Tibial nerve (tissue), 4 donors: ENCODE measurements at places on chromosomes 13 and 19. TPM values are rescaled to one million over a fixed set of nuclear protein-coding genes. Genes with fewer than 3 reads are reported as not detected.

GRCh38 chr19:30171795-30172612 is 200.2 kb upstream of the ZNF536 start:
- DNase-seq: no peak

FCAR gene
- total RNA-seq: 2.1 TPM

MIA gene
- 237 TPM for total RNA-seq

ZIC5 gene
- not detected for total RNA-seq

FBXO17 gene
- 55.3 TPM for total RNA-seq

NR1H2 gene
- 91.7 TPM for total RNA-seq

DNA sequence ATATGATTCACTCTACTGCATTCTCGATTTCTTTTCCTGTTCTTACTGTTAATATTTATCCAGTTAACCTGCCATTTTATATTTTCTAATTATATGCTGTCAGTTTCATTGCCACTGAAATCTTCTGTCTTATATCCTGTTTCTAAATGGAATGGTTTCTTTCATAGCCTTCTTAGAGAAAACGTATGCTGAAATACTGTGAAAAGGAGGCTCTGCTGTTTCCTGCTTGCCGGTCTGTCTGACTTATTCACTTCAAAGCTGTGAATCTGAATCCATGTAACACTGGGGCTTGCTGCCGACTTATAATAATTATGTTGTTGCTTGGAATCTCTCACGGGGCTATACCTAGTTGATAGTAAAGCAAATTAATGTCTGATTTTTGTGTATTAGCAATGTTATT is 80.0 kb downstream of the GPR12 start:
- DNase-seq: no peak

GRCh38 chr13:32911506-32911905 is 104.7 kb upstream of the KL start:
- no peak for DNase-seq

SLC7A10 gene
- total RNA-seq: 25.8 TPM

CIRBP gene
- total RNA-seq: 532 TPM

- DNase-seq: no peak
Observed at GRCh38 chr13:85406269-85406975, 392.8 kb downstream of the SLITRK6 start.

DNA sequence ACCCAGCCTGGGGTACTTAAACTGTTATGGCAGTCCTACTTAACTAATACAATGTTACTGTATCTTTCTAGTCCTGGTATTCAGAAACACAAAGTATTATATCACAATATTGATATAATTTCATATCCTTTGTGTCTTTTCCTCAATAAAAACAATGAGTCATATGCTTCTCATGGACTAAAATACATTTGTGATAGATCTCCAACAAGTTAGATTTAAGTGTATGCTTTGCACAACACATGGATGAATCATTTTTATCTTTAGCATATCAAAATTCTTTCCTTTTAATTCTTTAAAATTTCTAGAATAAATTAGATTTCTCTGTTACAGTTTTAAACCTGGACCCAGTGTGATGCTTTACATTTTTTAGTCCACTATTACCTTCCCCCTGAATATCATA is 1357.8 kb upstream of the ATXN8OS start:
- no peak for DNase-seq

SLC25A42 gene
- 16.1 TPM for total RNA-seq

CRLF1 gene
- 39.8 TPM for total RNA-seq

CYP2A6 gene
- not detected for total RNA-seq

RRAS gene
- 81.6 TPM for total RNA-seq

APC2 gene
- total RNA-seq: 4.9 TPM

DNA sequence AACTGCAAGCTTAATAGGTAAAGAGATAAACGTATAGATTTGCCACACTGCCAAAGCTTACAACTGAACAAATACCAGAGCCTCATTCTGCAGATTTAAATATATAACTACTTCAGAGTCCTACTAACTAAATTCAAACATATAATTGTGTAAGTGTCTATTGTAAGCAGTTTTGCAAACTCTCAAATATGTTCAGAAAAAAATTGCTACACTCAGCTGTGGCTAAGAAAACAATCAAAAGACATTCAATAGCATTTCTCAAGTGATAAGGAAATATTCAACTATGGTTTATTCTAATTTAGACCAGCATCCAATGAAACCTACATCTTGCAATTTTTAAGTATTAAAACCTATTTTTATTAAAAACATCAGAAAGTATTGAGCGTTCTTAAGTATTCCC is 202.4 kb downstream of the KCTD12 start:
- no peak for DNase-seq

DNA sequence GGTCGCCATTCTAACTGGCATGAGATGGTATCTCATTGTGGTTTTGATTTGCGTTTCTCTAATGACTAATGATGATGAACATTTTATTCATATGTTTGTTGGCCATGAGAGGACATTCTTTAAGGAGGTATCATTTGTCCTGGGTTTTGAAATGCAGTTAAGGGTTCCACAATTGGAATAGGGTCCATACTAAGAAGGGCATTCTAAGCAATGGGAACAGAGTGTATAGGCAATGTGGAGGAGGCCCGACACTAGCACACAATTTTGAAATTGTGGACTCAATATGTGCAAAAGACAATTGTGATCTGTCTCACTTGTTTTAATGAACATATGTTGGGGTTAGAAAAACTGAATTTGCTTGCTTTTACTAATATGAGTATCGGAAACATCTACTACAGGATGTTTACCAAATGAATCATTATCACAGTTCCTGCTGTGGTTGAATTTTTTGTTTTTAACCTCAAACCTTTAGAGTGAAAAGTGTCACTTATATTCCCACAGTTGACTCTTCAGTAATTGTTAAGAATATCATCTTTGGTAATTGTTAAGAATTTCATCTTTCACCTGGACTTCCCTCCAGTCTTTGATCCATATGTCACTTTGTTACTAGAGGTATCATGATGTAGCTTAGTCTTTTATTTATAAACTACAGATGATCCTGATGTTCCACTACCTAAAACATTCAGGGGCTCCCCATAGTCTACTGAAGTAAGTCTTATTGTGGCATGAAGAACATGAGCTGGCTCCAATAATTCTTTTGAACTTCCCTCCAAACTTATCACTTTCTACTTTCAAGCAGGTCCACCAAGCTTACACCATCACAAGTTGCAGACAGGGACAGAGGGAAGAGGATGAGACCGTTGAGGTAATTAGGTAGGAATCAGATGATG is 109.7 kb upstream of the KLF12 start:
- no peak for DNase-seq

DNA sequence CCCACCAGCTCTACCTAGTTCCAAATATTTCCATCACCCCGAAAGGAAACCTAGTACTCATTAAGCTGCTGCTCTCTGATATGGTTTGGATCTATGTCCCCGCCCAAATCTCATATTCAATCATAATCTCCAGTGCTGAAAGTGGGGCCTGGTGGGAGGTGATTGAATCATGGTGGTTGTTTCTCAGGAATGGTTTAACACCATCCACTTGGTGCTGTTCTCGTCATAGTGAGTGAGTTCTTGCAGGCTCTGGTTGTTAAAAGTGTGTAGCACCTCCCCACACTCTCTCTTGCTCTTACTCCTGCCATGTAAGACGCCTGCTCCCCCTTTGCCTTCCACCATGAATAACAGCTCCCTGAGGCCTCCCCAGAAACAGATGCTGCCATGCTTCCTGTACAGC is 43.4 kb upstream of the MED4 start:
- DNase-seq: no peak

MISP3 gene
- total RNA-seq: 6.9 TPM

GRCh38 chr19:13078381-13078780 is 24.3 kb downstream of the LYL1 start:
- no peak for DNase-seq

GRCh38 chr13:101473458-101473857 is 21.0 kb downstream of the ITGBL1 start:
- DNase-seq: no peak

DNA sequence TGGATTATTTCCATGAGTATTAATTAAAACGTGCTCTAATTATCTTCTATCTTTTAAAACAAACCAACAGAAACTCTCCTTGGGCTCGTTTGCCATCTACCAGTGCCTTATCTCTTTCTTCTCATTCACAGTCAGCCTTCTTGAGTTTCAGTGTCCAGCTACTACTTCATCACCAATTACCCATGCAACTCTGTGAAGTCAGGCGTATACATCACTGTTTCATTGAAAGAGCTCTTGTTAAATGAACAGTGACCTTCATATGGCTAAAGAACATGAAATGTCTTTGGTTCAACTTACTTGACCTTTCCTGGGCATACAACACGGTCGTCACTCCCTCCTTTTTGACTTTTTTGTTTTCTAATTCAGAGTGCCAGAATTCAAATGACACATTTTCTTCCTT is 5.2 kb upstream of the IFT88 start:
- no peak for DNase-seq

DNA sequence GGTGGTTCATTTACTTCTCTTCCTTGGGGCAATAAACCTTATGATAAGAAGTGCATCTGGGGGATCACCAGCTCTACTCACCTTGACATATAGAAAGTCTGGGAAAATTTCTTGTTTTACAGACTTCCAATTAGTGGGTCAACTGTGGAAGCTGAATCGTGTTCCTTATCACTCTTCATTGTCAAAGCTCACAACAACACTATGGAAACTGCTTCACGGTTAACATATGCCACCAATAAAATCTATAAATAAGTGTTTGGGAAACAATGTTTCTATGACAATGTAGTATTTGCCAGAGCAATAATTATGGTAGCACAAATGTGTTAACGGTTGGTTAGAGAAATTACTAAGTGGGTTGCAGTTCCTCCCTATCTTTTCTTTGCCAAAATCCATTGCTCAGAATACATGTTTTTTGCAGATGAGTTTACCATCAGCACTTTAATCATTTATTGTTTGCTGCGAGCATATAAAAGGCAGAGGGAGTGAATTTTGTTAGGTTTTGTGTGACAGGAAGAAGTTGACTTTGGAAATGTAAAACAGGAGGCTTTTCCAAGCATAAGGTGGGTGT is 321.8 kb downstream of the RFC3 start:
- no peak for DNase-seq

DNA sequence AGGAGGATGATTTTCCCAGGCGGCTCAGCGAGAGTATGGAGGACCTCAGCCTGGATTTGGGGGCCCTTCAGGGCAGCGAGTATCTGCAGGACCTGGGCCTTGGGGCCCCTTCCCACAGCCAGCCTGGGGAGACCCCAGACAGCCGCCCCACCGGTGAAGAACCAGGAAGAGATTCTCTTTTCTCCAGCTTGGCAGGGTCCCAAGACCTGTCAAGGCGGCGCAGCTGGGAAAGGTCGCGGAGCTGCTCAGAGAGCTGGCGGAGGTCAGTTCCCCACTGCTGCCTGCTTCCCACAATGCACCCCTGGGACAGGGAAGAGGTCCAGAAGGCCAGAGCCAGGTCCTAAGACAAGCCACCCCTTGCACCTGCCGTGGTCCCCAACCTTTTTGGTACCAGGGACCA is 24.1 kb downstream of the ARHGEF18 start:
- no peak for DNase-seq

TNFSF11 gene
- total RNA-seq: not detected

DNA sequence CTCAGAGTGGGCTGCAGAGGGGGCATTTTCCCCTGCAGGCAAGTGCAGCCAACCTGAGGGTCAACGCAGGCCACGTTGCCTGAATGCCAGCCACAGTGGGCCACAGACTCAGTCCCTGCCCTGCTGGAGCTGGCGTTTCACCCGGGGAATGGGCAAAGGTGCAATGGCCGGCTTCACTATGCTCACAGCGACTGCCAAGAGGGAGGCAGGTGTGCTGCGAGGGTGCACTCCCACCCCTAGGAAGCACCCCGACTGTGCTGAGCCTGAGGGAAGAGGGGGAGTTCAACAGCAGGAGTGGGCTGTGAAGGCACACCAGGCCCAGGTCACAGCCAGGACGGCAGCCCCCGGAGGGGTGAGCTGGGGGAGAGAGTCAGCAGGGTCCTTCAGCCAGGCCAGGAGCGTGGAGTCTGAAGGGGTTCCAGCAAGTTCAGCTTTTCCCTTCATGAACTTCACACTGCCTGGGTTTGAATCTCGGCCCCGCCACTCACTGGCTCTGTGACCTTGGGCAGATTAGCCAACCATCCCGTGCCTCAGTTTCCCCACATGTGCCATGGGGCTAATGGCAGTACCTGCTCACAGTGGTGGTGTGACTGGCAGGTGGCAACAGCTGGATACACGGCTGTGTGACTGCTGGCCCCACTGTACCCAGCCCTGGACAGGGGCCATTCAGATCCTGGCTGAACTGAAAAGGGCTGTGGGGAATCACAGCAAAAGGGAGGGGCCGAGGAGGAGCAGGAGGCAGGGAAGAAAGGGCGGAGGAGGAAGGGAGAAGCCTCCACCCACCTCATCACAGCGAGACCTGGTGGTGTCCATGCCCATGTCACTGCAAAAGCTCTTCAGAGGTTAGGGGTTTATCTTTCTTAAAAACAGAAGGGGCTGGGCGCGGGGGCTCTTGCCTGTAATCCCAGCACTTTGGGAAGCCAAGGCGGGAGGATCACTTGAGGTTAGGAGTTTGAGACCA is 7.6 kb downstream of the TRAPPC6A start:
- DNase-seq: no peak

DNA sequence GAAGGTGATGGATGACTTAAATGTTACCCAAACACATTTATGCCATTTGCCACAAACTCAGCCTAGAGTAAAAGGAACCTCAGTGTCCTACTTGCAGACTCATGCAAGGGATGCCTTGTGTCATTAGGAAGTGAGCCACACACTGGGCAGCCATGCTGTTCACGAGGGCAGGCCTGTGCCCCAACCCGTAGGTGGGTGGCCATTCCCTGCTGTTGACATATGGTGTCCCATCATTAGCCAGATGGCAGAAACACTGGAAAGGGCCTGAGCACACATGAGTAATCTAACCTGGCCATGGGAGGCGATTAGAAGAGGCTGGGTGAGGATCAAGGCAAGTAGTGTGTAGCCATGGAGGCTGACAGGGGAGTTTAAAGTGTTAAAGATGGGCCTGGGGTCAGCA is 9.7 kb upstream of the LRCH1 start:
- DNase-seq: no peak

DNA sequence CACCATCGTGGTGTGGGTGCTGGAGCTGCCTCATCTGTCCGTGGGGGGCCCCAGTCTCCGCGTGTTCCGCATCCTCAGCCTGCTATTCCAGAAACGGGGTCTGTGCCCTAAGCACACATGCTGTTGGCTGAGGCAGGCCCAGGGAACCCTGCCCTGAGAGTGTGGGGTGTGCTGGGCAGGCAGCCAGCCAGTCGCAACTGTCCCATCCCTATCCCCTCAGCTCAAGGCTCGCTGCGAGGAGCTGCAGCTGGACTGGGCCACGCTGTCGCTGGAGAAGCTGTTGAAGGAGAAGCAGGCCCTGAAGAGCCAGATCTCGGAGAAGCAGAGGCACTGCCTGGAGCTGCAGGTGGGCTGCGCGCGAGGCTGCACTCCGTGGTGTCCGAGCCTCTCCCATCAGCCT is 21.9 kb downstream of the PLEKHJ1 start:
- DNase-seq: no peak
